ENCODE measurements at places on chromosomes 16 and 17.

GRCh38 chr17:3771140-3771539 is 29.8 kb downstream of the ITGAE start:
- DNase-seq, result no peak

DNA sequence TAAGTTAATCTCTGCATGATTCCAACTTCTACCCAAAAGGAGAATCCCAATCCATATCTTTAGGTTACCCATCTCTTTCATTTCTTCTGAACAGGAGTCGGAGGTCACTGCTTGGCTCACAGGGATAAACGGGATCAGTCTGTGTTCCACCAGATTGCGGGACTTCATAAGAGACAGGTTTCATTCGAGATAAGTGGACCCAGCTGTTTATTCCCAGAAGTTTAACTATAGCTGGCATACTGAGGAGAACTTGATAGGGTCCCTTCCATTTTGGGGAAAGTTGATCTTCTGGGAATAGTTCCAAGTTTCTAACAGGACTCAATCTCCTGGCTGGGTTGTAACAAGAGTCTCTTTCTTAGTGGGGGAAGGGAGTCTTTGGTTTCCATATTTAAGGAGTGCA is 45.4 kb upstream of the ARL4D start:
- DNase-seq, result no peak

DNA sequence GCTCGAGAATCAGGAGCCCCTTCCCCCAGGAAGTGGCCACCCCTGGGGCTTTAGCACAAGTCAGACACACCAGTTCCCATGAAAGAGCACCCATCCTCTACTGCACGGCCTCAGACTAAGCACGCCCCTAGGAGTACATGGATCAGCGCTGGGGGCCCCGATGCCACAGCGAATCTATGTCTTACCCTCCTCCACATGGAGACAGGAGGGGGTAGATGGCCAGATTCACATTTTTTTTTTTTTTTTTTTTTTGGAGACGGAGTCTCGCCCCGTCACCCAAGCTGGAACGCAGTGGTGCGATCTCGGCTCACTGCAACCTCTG is 3.2 kb upstream of the EXOSC6 start:
- no peak for DNase-seq

DNA sequence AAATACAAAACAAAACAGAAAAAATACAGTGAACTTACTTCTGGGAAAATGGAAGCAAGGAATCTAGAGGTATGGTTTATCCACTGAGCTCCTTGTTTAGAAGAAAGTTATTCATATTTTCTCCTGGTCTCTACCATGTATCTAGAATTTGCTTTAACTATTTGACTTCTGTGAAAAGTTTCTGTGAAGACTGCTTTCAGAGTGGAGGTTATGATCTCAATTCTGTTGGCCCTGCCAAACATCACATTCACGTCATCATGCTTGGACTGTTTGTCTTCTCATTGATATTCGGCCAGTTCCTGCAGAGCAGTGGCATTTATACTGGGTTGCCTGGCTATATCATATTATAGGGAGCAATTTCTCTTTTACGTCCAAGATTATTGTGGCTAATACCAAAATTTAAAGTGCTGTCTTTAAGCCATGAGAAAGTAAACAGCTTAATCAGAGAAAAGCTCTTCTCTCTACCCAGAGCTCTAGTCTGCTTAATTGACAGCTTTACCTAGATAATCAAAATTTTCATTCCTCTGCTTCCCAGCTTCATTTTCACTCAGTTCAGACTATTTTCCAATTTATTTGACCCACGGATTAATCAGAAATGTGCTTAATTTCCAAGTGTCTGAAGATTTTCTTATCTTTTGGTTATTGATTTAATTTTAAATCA is at the start of gene ABCA8:
TSS of gene ABCA8 (minus strand) at position 212 of the 661 bp plus-strand sequence. CDS start 13,358 bp downstream, outside the sequence.
- DNase-seq, result peak; percentile 32

- peak; percentile 19 for DNase-seq
Observed at GRCh38 chr16:29192329-29193247, 207.7 kb downstream of the LAT start.

- DNase-seq, result no peak
Observed at GRCh38 chr16:89949756-89950155, 1.2 kb downstream of the DEF8 start.

- peak; percentile 82 for DNase-seq
Observed at GRCh38 chr17:42653179-42654124, 5.6 kb upstream of the TUBG2 start.

DNA sequence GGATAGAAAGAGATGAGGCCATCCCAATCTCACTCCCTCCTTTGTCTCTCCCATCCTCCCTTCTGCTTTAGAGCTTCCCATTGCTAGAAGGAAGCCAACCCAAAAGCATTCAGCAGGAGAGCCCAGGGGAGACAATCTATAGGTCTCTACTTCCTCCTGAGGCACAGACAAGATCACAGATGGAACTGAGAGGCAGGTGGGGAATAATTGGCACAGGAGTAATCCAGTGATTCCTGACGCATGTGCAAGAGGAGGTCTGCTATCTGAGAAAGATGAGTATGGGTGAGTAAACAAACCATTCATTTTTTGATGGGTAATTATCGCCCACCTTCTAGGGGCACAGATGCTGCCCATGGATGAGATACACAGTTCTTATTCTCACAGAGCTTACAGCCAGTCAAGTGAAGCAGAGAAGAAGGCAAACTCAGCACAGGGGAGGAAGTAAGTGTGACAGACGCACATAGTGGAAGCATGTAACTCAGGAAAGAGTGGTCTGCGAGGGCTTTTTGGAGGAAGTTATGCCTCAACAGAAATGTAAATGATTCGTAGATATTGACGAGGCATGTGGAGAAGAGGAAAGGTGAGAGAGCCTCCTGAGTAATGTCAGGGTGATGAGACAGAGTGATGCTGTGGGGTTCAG is 88.9 kb upstream of the HLF start:
- DNase-seq, result no peak

DNA sequence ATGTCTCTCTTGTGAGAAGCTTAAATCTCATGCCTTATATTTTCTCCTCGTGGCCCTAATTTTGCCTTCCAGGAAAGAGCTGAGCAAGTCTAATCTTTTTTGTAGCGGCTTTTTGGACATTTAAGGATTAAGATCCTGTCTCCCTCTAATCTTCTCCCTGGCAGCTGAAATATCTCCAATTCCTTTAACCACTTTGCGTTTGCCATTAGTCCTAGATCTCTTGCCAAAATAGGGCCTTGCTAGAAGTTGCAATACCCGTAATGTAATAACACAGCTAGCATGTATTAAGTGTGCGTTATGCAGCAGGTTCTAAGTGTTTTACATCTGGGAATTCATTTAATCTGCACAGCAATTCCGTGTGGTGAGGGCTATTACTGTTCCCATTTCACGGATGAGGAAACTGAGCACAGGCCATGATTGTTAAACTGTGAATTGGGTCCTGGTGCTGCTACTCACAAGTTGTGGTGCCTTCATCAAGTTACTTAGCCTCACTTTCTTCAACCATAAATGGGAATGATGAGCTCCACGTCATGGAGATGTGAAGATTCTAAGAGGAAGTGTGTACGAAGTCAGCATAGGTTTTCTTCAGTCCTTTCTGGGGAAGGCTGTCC is 198.9 kb upstream of the ASIC2 start:
- DNase-seq, result no peak

DNA sequence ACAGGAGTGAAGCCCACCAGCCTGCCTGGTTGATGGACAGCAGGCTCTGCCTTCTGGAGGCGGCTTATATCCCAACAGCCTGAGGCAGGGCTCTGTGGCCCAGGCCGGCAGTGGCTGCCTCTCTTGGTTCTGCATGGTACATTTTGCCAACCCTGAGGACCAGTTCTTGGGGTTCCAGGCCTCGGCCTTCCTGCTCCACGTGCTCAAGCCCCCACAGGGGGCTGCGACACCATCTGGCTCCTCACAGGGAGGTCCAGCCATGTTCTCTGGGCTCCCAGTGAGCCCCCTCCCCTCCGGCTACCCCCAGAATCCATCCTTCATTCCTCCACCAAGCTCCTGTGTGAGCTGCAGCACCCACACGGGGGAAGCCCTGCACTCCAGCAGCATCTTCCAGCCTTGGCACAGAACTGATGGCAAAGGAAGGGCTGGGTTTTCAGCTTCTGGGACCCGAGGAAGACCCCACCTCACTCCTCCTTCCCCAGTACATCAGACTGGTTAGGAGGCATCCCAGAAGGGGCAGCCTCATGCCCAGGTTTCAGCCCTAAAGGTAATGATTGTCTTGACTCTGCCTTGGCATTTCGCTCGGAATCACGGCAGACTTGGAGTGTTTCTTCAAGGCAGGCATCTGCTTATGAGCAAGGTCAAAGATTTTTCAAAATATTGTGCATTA is 231.2 kb downstream of the CPPED1 start:
- DNase-seq, result no peak

GRCh38 chr16:3882531-3882930 is 2.0 kb upstream of the CREBBP start:
- no peak for DNase-seq

DNA sequence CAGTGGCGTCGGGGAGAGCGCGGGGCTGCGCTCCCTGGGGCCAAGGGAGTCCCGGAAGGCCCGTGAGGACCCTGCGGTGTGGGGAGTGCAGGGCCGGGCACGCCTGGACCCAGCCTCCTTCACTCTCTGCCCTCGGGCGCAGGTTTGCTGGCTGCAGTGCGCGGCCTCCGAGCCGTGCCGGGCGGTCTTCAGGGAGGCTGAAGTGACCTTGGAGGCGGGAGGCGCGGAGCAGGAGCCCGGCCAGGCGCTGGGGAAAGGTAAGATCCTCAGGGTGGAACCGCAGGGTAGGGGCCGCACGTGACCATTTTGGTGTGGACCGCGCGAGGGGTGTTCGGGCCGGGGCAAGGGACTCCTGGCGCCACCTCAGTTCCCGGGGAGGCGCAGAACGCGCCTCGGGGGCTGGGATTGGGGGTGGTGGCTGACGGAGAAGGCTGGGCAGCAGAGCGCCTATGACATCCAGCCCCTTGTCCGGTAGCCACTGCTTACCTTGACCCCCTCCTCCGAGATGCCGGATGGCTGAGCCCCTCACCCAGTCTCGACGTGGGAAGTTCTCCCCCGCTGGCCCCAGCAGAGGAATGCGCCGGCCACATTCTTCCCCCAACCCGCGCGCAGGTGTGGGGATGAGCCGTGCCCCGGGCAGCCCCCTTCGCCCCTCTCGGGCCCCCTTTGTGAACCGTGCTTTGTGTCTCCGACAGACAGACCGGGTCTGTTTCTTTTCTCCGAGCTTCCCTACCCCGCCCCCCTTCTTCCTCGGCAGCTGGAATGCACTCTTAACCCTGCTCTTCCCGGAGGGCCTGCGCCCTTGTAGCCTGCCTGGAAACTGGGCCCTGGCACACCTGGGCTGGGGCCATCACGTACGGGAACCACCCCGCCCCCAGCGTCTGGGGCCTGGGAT is 631 bp downstream of the CDH3 start:
- DNase-seq, result peak; percentile 29

- peak; percentile 33 for DNase-seq
Observed at GRCh38 chr16:4404247-4404966, 12.0 kb downstream of the CORO7 start.

GRCh38 chr17:81049973-81050551 is 15.1 kb downstream of the BAIAP2 start:
- no peak for DNase-seq

DNA sequence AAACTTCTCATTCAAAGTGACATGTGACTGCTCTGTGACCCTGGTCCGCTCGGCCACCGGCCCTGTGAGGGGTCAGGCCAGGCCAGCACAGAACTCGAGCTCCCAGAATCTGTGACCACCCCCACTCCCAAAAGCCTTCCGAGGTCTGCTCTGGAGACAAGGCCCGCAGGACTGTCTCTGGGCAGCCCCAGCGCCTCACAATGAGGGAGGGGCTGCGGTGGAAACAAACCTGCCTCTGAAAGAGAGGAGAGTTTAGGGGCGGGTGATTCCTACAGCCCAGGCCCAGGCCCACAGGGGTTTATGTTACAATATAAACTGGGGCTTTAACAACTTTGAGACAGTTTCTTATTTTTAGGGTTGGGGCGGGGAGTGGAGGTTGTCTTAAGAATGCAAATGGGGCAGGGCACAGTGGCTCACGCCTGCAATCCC is 19.9 kb downstream of the IGFBP4 start:
- no peak for DNase-seq

DNA sequence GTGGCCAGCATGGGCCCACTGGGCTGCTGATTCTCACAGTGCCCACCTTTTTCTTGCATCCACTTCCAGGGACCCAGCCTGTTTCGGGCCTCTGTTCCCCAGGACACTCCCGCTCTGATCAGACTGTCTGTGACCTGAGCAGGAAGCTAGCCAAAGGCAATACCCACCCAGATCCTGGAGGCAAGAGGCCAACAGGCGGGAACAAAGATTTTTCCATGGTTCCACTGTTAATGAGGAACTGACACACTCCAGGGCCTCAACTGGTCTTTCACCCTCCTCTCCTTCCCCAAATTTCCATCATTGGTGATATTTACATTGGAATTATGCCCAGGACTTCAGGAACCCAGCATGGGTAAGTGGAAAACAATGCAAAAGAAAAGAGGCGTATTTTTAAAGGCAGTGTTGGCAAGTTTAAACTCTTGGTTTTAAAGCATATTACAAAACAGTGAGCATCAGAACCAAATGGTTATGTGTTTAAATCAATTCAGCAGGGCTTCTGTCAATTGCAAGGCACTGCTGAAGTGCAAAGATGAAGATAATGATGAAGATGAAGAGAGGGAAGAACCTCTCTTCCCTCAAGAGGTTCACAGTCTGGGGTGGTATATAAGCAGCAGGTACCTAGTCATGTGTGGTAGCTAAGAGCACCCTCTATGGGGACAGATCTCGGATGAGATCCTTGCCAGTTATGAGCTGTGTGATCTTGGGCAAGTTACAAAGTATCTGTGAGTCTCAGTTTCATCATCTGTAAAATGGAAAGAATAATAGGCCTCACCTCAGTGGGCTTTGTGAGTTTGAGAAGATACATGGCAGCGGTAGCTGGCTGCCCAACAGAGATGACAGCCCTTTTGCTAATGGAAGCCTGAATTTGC is 14.4 kb upstream of the ATP2A3 start:
- no peak for DNase-seq

DNA sequence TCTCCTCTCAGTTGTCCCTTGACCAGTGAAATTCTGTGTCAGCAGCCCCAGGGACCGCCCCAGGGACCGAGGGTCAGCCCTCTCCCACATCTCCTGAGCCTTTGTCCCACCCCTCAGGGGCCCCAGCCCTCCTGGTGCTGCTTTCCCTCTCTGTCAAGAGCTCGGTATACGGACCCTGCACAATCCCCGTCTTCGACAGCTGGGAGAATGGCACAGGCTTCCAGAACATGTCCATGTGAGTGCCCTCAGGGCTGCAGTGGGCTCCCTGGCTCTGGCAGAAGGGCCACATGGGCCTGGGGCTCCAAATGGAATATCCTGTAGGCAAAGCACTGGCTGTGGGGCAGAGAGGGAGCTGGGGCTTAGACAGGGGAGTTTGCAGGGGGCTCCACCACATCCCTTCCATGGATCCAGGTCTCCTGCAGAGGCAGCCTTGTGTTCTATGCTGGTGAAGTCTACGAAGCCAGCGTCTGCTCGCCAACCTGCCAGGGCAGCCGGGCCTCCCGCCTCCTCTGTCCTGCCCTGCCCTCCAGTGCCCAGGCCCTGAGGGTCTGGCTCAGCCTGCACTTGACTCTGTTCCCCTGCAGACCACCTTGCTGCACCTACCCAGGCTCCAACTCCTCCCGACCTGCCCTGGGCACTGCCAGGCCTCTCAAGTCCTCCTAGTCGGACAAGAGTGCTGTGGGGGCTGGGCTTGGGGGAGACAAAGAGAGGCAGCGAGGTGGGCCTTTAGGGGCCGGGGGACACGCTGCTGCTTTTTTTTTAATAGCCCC is 28.0 kb downstream of the ADGRG5 start:
- DNase-seq, result no peak
